Neural crest cell (in vitro differentiated cells): ENCODE measurements at places on chromosomes 16 and 17. TPM values are rescaled to one million over a fixed set of nuclear protein-coding genes. Genes with fewer than 3 reads are reported as not detected.
A peak's percentile ranks its signal among the peaks of the same experiment; 100 is the strongest.

DNA sequence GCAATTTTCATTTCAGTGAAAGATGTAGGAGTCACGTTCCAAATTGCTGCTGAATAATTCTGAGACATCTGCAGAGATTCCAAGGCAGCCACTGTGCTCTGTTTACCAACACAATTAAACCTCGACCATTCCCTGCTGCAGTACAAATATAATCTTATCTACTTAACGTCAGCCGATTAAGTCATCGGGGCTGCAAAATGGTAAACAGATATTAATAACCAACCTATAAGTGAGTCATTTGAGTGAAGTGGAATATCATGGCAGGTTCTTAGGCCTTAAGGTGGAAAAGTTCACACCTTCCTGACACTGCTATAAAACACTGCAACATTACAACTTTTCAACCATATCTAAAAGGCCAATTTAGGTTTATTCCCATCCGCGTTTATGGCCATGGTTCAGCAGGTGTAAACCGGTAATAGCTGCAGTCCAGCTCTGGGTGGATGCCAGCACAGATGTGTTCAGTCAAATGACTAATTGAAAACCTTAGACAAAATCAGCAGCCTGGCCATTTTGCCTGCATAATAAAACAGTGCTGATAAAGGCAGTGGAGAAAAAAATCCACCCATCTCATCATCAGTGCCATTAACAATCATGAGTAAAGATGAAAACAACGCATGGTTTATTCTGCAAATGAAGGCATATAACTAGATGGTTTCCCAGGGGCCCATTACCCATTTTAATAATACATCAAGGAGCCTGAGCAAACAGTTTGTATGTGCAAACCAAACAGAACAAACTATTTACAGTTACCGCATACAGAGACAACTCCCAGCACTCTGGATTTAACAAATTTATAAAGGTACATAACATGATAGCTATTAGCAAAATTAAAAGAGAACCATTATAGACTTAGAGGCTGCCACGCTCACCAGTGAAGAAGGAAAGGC lies 202.9 kb upstream of the IRX3 start:
- no peak overlapping the region for H3K4me3 ChIP-seq
- H3K27ac ChIP-seq, result no peak overlapping the region
- peaks cover 7% of the 10 kb centered on the region for H3K27me3 ChIP-seq
- no peaks in the 10 kb centered on the region for H3K36me3 ChIP-seq
- no peak for DNase-seq

DNA sequence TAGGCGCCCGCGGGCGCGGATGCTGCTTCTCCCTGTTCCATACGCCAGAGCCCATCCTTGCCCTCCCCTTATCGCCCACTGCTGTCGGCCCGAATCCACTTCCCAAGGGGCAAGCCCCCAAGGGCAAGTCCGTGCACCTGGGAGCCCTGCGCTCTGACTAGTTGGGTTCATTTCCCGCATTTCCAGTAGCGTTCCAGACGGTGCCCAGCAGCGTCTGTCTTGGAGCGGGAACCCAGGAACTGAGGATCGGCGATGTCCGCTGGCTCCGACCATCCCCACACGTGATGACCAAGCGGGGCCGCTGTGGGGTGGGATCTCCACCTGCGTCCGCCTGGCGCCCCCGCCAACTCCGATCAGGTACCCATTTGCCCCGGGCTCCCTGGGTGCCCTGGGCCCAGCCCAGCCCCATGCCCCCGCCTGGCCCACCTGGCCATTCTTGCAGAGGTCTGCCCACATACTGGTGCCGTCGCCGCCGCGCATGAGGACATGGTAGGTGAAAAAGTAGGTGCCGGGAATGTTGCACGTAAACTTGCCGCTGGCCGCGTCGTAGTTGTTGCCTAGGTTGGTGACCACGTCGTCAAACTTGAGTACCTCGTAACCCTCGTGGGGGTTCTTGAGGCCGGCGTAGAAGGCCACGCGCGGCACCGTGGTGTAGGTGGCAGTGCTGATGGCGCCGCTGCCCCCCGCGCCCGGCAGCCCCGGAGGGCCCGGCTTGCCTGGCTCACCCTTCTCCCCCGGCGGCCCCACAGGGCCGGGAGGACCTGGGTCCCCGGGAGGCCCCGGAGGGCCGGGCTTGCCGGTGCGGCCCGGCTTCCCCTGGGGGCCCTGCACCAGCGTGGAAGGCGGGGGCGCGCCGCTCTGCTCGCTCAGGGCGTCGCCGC lies 837 bp downstream of the C1QL1 start:
- H3K27ac ChIP-seq, result no peak overlapping the region
- peak overlapping the region; percentile 51 for H3K4me3 ChIP-seq
- peaks cover 79% of the 10 kb centered on the region for H3K27me3 ChIP-seq
- H3K36me3 ChIP-seq, result no peaks in the 10 kb centered on the region

DNA sequence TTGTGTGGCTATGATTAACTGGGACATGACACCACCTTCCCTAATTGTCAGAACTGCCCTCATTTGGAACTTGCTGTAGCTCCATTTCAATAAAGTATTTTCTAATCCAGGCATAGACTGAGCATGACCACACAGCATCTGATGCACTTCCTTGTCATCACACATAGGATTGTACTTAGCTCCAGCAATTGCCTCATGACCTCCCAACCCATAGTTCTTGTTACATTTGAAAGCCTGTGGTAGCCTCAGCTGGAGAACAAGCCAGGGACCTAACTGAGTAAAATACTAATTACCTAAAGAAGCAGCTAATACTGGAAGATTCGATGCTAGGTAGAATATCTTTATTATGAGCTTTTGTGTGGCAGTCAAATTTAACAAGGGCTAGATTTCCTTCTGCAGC lies 187.3 kb upstream of the KIF2B start:
- DNase-seq, result no peak
- H3K4me3 ChIP-seq, result no peak overlapping the region
- peaks cover 12% of the 10 kb centered on the region for H3K4me1 ChIP-seq
- no peak overlapping the region for H3K27ac ChIP-seq
- H3K27me3 ChIP-seq, result no peaks in the 10 kb centered on the region
- H3K36me3 ChIP-seq, result no peaks in the 10 kb centered on the region

DNA sequence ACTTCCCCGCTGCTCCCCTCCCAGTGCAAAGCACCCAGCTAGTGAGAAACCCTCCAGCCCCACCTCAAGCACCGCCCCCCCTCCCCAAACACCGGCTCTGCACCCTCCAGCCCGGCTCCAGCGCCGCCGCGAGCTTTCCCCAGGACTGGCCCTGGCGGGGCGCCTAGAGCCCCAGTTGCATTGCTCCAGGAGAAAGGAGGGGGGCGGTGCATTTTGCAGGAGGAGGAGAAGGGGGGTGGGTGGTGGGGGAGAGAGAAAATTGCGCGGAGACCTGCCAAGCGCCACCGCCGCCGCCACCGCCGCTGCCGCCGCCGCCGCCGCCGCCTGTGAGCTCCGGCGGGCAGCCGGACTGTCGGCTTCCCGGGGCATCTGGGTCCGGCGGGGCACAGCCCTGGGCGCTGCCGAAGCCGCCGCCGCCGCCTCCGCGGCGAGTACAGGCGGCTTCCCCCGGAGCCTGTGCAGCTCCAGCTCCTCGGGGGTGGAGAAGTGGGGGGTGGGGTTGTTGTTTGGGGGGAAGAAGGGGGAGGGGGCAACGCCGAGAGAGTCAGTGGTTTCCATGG lies 333 bp upstream of the NOG start:
- H3K36me3 ChIP-seq, result no peaks in the 10 kb centered on the region
- peaks cover 68% of the 10 kb centered on the region for H3K27me3 ChIP-seq
- H3K4me1 ChIP-seq, result peaks cover 20% of the 10 kb centered on the region
- peak; percentile 44 for DNase-seq
- H3K27ac ChIP-seq, result no peak overlapping the region

Gene LRRC75A
- total RNA-seq, result 5.6 and 7.2 TPM in 2 replicates

Gene ADCY9
- 9.4 and 11.6 TPM in 2 replicates for total RNA-seq
